ENCODE measurements at places on chromosomes 1 and 21.

DNA sequence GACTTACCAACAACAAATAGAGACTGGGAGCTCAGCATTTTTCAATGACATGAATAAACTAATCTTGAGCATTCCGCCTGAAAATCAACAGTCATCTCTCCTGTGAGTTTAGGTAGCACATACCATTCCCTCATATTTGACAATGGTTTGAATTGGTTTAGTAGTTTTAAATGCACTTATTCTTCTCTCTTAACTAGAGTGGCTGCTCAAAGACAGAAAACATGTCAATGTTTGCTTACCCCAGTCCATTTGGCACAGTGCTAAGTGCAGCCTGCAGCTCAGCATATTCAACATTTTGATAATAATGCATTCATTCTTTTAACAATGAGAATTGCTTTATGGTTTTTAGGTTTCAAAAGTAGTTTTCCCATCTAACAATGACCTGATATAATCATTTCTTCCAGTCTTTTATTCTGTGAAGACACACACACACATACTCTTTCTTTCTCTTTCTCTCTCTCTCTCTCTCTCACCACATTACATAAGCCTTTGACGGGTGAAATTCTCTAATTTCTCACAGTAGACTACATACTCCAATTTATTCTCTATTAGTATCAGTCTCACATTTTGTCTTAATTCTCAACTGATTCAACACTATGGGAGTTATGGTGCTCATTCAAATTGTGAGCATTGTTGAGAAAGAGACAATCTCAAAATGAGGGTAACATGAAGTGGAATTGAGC lies 432.3 kb downstream of the LRRIQ3 start:
- no peak for DNase-seq

- DNase-seq = no peak
Observed at GRCh38 chr1:84170171-84170570, 26.1 kb downstream of the PRKACB start.

DNA sequence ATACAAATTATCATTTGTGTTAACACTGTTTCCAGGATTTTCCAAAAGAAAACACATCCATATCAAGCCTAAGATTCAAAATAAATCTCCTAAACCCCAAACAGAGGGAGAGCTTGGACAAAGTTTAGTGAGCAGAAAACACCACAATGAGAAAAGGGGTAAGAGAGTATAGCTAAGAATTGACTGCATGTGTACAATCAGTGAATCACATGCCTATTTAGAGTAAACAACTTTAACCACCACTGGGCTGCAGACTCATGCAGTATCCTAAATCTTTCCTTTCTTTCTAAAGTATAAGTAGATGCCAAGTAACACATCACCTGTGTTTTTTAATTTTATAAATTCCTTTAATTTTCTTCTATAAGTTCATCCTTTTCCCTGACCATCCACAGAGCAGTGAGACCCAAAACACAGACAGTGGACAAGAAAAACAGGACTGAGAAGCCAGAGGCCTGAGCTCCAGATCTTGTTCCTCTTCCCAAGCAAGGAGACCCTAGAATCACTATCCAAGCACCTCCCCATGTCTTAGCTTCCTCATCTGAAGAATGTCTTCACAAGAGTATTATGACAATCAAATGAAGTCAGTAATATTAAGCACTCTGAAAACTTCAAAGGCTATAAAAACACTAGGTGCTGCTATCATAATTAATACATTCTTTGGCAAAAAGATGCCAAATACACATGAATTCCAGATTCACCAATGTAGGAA lies 93.1 kb downstream of the VAV3 start:
- DNase-seq = no peak

GRCh38 chr1:206114692-206115640 lies 2.2 kb downstream of the AVPR1B start:
- DNase-seq = no peak

- DNase-seq = no peak
Observed at GRCh38 chr1:14849038-14849437, 250.6 kb downstream of the KAZN start.

GRCh38 chr1:174818014-174818616 lies 181.6 kb upstream of the CACYBP start:
- DNase-seq = no peak

GRCh38 chr1:106780066-106780465 lies 276.4 kb upstream of the PRMT6 start:
- no peak for DNase-seq

DNA sequence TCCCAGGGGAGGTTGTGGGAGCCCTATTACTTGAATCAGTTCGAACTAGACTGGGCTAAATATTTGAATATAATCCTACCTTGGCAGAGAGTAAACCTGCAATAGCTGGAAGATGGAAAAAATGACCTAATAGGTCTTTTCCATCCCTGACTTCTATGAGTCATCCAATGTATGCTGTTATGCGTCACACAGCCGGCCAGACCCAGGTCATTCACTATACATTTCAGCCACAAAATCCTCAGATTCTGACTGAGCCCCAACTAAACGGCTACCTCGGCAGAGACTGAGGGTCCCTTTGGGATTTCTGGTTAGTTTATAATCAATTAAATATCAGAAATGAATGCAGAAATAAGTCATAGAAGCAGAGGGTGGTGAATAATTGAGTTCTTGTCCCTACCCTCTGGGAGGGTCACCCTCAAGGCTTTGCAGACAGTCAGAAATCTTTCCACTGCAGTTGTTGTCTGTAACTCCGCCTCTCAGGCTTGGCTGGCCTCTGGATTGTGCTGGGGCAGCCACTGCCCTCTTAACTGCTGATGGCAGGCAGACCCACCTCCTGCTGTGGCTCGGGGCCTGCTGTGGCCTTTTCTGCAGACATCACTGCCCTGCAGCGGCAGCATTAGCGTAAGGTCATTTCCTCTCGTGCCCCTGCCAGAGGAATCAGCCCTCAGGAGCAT lies 240.5 kb downstream of the TGFB2 start:
- no peak for DNase-seq

Data from stimulated activated CD4-positive, alpha-beta T cell treated with anti-CD3 and anti-CD28 coated beads, Interleukin-15, amount 100 ng/mL, for 48 hours (primary cell).